ENCODE measurements at places on chromosomes 6 and 20.
A peak's percentile ranks its signal among the peaks of the same experiment; 100 is the strongest.

DNA sequence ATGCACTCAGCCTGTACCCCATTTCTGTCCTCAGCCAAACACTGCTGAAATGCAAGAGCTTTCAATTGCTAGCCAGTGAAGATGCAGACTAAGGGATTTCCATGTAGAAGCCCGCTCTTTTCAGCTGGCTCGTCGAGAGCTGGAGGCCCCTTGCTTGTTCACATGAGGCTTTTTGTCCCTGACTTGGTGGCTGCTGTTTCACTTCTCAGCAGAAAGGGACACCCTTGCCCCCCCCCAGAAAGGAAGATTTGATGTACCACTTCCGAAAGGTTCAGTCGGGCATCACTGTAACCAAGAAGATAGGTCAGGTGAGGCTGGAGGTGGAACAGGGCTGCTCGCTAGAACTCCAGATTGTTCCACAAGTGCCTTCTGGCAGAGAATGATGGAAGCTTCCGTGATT, 23.3 kb downstream of the PTPN1 start:
- DNase-seq, result no peak

DNA sequence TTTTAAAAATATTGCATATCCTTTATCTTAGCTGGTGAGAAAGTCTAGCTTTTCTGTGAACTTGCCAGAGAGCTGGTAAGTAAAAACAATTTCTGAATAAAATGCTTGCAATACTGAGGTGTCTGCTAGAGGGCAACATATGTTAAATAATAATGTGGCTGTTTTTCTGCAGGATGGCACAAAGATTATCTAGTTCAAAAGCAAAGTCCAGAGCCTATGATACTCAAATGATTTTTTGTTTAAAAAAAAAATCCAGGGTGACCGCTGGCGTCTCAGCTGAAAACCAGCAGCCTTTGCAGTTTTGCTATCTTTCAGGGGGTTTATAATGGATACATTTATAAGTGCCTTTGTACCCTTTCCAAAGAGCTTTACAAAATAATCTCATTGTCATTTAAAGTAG, 194.9 kb downstream of the PHACTR1 start:
- DNase-seq, result peak; percentile 57

GRCh38 chr6:111347589-111347988, 135.4 kb downstream of the REV3L start:
- no peak for DNase-seq

DNA sequence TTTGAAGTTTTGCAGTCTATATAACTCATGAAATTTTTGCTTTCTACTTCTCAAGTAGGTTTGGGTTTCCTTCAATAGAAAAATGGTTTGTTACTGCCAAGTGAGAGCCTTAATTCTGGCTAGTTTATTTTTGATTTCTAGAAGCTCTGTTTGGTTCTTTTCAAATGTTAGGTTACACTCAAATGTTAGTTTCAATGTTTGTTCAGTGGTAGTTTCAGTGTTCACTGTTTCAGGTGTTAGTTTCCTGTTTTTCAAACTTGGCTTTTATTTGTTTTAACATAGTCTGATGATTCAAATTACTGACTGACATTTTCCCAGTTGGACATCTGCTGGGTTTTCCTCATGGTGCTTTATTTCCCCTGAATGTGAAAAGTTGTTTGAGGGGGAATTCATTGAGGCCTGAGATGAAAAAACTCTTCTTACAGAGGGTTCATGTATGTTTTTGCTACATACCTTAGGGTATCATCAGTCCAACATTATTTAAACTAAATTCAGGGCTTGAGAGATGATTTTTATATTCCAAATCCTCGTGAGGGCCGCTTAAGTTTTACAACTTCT, 189.0 kb downstream of the JARID2 start:
- no peak for DNase-seq

DNA sequence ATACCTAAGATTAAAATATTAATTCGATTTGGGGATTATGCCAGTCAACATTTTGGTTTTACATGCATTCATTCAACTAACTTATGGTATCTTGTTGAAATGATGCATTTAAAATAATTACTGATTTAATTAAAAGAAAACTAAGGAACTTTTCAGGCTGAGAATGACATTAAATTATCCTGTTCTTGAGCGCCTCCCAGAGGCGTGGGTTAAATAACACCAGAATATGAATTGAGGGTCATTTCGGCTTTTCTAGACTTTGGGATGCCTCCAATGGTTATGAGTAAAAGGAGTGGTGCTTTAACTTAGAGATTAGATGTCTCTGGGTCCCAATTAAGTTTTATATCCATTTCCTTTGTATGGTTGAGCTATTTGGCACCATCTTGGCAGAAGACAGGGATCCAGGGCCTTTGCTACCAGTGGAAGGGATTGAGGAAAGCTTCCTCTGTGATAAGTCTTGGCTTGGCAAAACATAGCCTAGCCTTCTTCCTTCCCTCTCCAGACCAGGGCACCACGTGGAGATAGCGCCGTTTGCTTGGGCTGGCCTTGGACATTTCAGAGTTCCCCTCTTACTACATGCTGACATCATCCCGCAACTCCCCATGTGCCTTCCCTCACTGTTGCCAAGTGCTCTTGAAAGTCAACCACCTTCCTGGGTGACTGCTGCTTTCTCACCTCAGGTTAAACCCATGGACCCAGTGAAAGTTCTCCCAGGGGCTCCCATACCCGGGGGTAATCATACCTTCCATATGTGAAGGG, 28.7 kb downstream of the GNAS start:
- peak; percentile 42 for DNase-seq

GRCh38 chr20:39292193-39292736, 330.1 kb downstream of the DHX35 start:
- DNase-seq, result no peak

DNA sequence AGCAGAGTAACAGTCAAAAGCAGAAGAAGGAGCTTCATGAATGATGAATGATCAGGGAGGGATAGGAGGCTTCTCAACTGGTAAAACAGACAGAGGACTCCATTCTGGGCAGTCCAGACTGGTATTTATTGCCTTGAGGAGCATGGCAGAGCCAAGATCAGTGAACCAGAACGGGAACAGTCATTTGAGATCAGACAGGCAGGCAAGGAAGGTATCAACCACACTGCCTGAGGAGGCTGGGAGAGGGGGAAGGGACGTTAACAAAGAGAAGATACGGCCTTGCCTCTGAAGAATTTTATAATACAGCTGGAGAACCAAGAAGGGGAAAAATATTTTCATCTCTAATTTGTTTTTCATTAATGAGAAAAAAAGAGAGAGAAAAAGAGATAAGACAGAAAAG, at the start of gene DEFB121:
Gene DEFB121, minus strand, starts transcription at position 101 of the 400 bp plus-strand sequence. Its CDS starts 63 bp downstream, at position 38.
- DNase-seq, result no peak

GRCh38 chr6:5464099-5464885, 203.0 kb downstream of the FARS2 start:
- DNase-seq, result no peak

Data from hematopoietic multipotent progenitor cell treated with erythropoietin and hydrocortisone succinate and interleukin-3 and kit ligand, for 8 days (in vitro differentiated cells).